Suppressor macrophage (primary cell): ENCODE measurements at places on chromosomes 16 and 17.

DNA sequence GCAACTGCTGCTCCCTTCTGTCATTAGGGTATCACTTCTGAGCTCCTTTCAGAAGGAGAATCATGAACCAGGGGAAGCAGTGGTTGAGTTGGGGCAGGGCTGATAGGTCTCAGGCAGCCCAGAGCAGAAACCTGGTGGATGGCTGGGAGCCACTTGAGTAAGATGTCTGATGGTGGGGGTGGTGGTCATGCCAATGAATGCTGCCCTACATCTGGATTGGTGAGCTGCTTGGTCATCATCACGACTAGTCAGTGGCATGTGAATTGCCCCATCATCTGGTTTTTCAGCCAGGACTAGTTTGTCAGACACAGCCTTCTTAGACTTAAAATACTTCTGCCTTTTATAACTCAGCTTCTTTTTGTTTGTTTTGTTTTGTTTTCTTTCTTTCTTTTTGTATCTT, 2.6 kb downstream of the GID4 start:
- peak; percentile 65 for DNase-seq

- DNase-seq: no peak
Measured at GRCh38 chr16:82454152-82454551, 172.6 kb upstream of the CDH13 start.

DNA sequence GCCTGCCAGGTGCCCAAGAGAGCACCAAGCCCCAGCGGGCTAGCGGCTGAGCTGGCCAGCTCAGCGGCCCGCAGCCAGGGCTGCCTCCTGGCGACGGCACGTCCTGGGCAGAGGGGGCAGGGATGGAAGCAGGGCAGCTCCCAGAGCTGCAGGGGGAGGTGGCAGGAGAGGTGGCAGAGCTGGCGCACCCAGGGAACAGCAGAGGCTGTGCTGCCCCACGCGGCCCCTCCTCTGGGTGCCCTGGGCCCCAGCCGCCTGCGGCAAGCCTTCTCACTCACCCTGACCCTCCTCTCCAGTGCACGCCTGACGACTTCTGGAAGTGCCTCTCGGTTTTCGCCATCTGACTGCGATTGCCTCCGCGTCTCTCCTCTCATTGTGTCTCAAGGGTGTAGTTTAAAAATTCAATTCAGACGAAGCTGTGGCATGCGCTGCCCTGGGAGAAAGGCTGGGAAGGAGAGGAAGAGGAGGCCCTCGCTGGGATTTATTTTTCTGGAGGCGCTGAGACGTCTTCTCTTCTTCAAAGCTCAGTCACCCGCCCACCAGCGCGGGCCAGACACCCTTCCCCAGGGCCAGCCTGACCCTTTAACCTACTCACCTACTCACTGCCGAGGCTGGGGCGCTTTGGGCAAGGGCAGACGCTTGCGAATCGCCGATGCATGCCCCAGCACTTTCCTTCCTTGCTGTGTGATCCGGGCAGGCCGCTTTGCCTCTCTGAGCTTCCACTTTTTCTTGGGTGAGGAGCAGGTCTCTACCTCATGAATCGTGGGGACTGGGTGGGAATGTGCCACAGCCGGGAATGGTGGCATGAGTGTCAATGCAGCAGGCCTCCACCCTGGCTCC, 24.9 kb downstream of the GSE1 start:
- DNase-seq: no peak

DNA sequence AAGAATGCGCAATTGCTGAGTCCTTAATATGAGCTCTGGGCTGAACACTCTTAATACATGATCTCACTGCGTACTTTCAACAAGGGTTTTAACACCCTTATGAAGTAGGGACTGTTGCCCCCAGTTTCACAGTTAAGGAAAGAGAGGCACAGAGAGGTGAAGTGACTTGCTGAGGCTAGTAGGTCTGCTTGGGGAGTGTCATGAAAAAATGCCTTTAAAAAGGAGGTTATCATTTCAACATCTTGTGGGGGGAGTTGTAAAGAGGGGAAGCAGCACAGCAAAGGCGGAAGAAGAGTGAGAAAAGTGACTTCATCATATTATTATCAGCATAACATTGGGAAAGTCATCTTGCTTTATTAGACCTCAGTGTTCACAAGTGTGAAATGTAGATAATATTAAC, 2.1 kb downstream of the CCL4L2 start:
- DNase-seq: peak; percentile 64

GRCh38 chr17:15349119-15349518, 7.7 kb upstream of the TEKT3 start:
- no peak for DNase-seq

DNA sequence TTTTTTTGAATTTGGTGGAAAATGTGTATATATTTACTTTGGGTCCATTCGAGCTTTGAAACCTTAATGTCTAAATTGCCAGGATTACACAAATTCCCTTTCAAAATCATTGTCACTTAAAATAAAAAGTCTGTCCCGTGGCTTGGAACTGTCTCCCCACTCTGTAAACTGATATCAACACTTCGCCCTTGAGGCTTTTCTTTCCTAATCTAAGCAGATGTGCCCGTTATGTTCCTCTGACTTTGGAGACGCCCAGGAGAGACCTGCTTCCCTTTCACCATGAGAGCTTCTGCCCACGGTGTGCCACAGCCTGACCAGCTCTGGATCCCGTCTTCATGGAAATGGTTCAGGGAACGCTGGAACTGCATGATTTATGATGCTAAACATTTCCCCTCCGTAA, 151.3 kb downstream of the C16orf95 start:
- DNase-seq: no peak

DNA sequence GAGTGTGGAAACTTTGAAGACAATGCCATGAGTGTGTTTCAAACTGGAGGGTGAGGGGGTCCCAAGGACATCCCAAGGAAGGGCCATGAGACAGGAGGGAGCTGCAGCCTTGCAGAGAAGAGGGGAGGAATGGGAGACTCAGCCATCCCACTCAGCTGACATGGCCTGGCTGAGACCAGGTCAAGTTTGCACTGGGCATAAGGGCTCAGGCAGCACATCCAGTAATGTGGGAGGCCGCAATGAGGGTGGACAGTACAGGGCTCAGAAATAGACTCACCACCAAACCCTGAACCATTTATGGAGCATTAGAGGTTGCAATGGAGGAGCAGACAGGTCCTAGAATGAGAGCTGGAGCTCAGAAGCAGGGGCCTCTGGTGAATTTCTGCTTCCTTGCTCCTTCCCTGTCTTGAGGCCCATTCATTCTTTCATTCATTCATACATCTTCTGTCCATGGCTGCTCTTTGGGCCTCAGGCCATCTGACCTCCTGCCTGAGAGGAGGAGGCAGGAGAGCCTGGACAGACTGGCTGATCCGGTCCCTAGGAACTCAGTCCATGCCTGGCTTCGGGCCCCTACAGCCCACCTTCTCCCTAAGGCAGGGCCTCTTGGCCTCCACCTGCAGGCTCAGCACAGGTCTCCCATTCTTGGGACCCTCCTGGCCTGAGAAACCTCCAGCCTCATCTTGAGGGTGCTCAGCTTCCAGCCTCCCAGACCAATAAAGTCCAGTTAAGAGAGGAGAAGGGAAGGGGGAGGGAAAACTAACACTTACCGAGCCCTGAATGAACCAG, 70.5 kb upstream of the CDH5 start:
- DNase-seq: no peak

DNA sequence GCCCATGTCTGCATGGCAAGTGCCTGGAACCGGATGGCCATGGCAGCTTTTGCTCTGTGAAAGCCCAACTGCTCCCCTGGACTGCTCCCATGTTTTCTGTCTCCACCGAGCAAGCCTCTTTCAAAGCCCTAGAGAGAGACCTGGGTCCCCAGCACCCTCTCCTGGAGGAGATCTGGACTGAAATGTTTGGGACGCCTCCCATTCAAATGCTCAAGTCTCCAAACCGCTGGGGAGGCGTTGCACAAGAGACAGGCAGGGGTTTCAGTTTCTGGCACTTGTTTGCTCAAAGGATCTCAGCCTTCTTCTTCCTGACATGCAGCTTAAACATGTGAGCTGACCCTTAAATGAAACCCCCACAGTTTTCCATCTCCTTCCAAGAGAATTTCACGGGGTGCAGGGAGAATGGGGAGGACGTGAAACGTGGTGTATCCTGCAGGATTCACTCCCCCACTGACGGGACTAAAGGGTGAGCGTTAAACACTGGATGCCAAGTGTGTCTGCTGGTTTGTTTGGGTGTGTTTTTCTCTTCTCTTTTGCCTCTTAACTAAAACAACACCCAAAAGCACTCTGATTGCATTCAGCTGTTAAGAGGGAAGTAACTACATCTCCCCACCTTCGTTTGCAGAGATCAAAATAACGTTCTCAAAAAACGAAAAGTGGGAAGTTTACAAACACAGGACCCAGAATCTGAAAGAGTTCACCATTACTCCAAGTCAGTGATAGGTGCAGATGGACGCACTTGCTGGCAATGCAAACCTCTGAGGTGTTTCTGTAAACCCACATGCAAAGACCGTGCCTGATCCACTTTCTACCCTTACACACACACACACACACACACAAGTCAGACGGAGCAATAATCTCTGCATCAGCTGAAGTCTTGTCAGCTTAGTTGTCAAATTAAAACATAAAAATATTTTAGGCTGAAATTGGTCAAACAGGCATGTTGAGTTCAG, 256.9 kb downstream of the C16orf95 start:
- peak; percentile 28 for DNase-seq

GRCh38 chr17:60941028-60941427, 263.4 kb downstream of the BCAS3 start:
- peak; percentile 4 for DNase-seq

- no peak for DNase-seq
Measured at GRCh38 chr17:40344421-40345160, 19.9 kb downstream of the GJD3 start.
